ENCODE measurements at places on chromosomes 11 and 22.

DNA sequence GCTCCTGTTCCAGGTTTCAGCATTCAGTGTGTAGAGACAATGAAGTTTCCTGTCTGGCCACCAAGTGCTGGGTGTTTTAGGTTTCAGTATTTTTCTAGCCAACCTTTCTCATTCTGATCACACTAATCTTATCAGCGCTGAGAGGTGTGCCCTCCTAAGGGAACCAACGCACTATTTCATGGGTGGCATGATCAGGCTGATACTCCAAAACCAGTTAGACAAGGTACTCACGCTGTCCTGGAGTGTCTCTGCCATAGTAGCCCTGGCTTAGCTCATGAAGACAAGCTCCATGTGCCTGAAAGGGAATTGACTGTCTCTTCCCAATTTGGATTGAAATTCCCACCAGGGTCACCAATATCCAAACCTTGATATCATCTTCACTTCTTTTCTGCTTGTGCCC is 8.0 kb upstream of the RAB38 start:
- no peak for DNase-seq

DNA sequence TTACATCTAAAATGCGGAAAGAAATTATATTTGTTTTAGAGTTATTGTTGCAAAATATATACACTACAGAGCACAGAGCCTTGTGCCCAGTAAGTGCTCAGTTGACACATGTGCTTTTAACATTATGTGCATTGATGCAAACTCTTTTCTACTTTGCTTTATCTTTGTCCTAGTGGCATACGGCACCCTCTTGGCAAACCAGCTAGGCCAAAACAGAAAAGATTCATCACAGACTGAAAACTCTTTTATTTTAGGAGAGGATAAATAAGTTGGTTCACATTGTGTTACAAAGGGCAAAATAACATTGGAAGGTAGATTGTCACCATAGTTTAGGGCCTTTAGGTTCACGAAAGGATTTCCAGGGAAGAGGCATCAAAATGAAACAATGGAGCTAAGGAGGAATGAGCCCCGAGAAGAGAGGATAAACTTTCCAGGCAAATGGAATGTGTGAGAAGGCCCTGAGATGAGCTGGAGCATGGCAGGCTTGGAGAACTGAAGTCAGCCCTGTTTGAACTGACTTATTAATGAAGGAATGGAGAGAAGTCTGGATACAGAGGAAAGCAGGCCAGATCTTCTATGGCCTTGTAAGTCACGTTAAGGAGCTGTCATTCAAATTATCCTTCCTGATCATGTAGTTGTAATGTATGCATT is 23.5 kb upstream of the TOP3B start:
- DNase-seq = no peak

DNA sequence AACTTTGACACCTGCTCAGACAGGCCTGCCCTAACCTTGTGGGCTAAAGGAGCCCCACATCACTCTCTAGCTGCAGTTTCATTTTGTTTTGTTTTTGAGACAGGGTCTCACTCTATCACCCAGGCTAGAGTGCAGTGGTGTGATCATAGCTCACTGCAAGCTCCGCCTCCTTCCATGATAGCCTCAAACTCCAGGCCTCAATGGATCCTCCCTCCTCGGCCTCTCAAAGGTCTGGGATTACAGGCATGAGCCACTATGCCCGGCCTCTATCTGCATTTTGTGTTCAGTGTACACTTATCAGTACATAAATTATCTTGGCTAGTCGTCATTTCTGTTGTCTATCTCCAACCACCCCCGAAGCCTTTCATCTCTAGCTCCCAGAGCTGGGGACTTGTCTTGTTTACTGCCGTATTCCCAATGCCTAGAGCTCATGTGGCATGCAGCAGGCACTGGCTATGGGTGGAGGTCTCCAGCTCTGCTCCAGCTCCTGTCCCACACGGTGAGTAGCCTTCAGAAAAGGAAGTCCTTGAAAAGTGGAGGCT is 22.1 kb upstream of the PEX26 start:
- no peak for DNase-seq

GRCh38 chr11:43555816-43556611 is 124.5 kb upstream of the HSD17B12 start:
- no peak for DNase-seq

DNA sequence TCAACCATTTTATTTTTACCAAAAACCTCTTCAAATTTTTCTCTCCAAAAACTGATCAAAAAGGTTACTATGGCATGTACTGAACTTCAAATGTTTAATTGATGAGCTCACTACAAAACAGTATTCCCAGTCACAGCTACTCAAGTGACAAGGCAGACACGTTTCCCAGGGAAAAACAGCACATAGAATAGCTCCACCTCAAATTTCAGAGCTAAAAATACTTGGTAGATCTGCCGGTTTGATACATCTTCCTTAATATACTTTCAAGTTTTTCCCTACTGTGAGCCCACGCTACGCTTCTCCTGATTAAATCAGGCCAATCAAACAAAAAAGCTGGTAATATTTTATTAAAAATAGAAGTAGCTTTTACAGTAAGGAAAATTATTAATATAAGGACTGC is 100.4 kb downstream of the EFCAB6 start:
- no peak for DNase-seq

GRCh38 chr11:9714272-9714940 is 50.5 kb downstream of the SWAP70 start:
- no peak for DNase-seq

DNA sequence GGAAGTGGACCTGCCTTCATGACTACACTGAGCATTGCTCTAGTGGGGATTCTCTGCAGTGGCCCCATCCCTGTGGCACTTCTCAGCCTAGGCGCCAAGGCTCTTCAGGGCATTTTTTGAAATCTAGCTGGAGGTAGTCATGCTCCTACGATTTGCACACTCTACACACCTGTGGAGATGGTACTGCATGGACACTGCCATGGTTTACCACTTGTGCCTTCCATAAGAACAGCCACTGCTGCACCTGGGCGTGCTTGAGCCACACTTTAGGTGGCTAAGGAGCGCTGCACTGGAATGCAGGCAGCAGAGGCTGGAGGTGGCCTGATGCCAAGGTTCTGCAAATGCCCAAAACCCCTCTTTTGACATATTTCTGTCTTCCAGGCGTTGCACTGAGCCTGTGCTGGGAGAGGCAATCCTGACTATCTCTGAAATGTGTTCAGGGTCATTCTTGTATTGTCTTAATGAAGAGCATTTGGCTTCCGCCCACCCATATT is 24.3 kb downstream of the IZUMO1R start:
- no peak for DNase-seq

DNA sequence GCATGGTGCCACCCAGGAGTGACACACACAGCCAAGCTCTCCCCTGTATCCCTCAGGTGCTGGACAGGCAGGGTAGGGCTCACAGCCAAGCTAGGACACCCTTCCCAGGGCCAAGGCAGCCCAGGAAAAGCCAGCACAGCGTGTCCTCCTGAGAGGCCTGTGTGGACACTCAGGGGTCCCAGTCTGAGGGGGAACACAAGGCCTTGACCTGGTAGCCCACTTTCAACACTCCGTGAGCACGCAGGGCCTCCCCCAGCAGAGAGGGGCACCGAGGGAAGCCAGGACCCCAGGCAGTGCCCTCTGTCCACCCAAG is 24.9 kb downstream of the OSBPL5 start:
- no peak for DNase-seq

DNA sequence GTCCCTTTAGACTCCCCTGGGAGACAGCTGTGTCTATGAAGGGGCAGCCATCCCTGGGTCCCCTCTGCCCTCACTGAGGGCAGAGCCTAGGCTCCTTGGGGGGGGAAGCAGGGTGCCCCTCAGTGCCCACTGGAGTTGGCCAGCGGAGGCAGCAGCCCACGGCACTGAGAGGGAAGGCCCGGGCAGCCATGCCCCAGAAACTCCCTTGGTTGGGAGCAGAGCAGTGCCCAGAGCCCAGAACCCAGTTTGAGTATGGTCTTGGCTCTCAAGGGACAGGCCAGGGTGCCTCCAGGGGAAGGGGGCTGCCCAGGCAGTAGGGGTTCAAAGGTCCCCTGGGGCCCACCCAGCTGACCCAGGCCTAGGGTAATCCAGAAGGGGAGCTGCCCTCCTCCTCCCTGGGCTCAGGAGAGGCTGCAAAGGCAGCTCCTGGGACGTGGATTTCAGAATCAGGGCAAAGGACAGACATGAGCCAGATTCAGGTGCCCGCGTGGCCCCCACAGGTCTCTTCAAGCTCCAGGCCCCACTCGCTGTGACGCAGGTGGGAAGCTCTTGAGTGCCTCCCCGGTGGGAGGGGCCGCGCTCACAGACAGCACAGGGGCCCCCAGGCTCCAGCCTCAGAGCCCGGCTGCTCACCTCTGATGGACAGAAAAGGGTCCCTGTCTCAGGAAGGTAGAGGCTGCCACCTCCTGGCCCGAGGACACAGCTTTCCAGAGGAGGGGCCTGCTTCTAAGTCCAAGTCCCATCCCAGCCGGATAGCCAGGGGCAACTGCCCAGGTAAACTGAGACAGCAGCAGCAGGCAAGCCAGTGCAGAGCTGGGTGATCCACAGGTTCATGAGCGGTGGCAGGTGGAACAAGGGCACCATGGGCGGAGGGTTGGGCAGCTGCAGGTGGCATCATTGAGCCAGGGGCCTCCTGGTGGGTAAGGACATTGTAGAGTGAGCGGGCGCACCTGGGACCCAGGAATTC is 2.6 kb downstream of the C11orf21 start:
- DNase-seq = no peak
